Activated CD8-positive, alpha-beta memory T cell treated with anti-CD3 and anti-CD28 coated beads for 24 hours (primary cell): ENCODE measurements at places on chromosomes 5 and 9.
A peak's percentile ranks its signal among the peaks of the same experiment; 100 is the strongest.

GRCh38 chr5:135887447-135887864 lies 8.2 kb downstream of the IL9 start:
- peak; percentile 82 for DNase-seq

GRCh38 chr9:132534832-132535231 lies 47.6 kb upstream of the BARHL1 start:
- no peak for DNase-seq

- DNase-seq, result no peak
Measured at GRCh38 chr9:134670851-134671281, 29.3 kb downstream of the COL5A1 start.

DNA sequence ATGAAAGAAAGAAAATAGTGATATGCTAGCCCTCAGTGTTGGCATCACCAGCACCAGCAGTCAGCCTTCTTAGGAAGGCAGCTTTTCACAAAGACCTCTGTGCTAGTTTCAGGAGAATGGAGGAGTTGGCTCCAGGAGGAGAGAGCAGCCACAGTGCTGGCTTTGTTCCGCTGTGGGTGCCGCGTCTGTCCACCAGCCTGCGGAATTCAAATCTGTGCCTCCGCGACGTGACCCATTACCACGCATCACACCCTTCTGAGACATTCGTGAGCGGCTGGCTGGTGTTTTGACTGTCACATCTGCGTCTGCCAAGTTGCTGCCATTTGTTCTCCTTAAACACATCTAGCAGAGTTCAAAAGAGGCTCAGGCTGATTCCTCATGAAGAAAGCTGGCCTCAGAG lies 34.4 kb downstream of the SNX18 start:
- DNase-seq, result no peak

DNA sequence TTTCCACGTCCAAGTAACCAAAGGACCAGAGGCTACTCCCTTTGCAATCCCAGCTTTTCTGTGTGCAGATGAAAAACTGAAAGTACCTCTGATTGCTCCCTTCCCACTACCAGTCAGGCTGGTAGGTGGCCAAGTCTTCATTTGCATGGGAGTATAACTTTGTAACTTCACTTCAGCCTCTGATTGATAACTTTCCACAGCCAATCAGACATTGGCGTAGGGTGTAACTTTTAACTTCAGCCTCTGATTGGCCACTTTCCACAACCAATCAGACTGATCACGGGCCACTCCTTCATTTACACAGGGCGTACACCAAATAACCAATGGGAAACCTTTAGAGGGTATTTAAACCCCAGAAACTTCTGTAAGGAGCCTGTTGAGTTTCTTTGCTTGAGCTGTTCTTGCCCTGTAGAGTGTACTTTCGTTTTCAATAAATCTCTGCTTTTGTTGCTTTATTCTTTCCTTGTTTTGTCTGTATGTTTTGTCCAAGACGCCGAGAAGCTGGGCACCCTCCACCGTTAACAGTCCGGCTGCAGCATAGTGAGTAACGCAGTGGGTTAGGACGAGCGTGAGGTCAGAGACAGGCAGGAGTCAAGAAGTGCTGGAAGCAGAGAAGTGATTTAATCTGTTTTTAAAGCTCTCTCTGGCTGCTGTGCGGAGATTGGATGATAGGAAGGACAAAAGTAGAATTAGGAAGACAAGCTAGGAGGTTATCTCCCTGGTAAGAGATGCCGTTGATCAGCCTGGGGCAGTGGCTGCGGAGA lies 3.5 kb upstream of the EXOSC2 start:
- DNase-seq, result no peak

DNA sequence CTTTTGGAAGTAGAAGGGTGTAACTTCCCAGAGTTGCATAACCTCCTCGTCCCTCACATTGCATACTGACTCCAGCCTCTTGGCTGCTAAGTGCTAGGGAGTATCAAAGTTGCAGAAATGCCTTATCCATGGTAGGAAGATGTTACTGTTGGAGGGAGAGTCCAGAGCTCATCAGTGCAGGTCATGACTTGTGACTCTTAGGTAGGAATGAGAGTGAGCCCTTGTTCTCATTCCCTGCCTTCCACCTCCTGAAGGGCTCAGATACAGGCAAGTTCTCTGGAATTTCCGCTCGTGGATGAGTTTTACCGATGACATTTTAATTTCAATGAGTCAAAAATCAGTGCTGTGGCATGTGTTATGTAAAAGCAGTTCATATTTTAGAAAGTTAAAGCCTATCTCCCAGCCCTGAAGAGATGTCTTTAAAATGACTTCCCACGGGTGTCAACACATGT lies 17.0 kb downstream of the IRX1 start:
- no peak for DNase-seq
